ENCODE measurements at places on chromosomes 16 and 17.

GRCh38 chr16:86117235-86117634 lies 218.3 kb downstream of the IRF8 start:
- no peak for DNase-seq

- no peak for DNase-seq
These were observed 22.8 kb upstream of the MTMR4 start for GRCh38 chr17:58537266-58537665.

DNA sequence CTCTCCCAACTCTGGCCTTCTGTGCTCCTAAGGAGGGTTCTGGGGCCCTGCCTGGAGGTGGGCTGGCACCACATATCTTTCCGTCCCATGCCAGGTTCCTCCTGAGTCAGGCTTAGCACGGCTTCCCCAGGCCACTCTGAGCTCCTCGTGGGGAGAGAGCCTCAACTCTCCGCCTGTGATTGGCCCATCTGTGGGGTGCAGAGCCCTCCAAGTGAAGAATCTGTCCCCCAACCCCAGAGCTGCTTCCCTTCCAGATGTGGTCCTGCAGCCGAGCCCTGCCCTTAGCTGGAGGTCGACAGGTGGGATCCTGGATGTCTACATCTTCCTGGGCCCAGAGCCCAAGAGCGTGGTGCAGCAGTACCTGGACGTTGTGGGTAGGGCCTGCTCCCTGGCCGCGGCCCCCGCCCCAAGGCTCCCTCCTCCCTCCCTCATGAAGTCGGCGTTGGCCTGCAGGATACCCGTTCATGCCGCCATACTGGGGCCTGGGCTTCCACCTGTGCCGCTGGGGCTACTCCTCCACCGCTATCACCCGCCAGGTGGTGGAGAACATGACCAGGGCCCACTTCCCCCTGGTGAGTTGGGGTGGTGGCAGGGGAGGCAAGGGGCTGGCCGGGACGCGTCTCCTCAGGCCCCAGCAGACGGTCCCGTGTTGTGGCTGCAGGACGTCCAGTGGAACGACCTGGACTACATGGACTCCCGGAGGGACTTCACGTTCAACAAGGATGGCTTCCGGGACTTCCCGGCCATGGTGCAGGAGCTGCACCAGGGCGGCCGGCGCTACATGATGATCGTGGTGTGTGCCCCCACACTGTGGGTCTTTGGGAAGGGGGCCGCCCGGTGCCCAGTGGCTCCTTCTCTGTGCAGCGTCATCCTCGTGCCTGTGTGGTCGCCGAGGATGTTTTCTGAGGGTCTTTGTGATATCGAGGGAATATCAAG lies 6.9 kb downstream of the GAA start:
- no peak for DNase-seq

GRCh38 chr16:68923116-68923515 lies 79.8 kb downstream of the TANGO6 start:
- no peak for DNase-seq

- no peak for DNase-seq
These were observed 17.4 kb upstream of the ERN1 start for GRCh38 chr17:64147110-64148016.

GRCh38 chr16:24694931-24695330 lies 34.5 kb upstream of the TNRC6A start:
- DNase-seq: no peak

DNA sequence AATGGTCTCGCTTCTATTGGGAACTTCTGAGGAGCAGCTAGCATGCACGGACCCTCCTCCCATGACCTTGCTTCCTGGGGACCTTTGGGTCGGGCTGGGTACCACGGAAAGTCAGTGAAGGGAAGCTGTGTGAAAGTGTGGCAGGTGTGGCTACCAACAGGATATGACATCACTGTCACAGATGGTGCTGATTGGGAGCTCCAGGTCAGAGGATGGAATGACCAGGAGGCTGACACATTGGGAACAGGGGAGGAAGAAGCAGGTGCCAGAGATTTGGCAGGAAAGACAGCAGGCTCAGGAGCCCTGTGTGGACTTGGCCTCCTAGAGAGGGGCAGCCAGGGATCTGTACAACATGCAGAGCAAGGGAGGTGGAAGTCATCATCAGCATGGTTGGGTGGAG lies 34.0 kb downstream of the CPNE2 start:
- DNase-seq: no peak

DNA sequence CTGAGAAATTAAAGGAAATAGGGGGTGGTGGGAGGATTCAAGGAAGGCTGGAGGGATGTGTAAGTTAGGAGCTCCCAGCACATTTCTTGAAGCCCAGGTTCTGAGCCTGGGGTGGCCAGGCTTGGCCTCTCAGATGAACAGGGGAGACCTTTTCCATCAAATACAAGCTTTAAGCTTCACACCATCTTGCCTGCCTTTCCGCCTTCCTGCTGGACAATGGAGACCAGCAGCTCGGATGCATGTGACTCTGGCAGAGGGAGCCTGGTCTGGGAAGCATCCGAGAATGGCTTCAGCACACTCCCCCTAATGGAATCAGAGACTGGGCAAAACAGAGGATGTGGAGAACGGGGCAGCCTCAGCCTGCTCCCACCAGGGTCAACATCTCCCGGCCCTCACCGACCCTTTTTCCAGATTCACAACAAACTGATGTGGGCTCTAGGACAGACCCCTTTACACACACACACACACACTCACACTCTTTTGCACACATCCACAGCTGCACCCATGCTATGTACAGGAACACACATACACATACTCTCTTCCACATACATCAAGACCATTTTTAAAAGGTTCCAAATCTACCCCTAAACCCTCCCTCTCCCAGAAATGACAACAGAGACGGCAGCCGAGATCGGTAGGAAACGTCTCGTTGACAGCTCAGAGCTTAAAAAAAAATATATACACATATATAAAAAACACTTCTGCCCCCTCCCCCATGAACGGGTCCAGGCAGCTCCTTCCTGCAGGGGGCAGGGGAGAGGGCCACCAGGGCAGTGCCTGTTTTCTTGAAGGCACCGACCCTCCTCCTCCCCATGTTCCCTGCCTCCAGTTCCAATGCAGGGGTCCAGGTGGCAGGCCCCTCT lies 6.5 kb upstream of the ATXN7L3 start:
- no peak for DNase-seq

Data from NCI-H1694 treated with DMSO at 0.1 percent for 48 hours (cell line).